NCI-H774 (cell line): ENCODE measurements at places on chromosomes 11 and 22.

DNA sequence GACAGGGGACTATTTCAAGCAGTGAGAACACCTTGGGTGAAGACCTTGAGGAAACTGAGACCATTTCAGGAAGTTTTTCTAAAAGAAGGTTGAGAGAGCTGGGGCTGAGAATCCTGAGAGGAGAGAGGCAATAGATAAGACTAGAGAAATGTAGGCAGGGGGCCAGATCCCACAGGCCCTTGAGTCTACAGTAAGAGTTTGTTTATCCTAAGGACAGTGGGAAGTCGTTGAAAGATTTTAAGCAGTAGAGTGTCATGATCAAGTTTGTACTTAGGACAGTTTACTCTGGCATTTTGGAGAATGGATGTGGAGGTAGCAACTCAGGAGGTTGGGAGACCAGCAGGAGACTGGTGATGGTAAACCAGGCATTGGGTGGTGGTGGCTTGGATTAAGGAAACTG, 17.1 kb downstream of the HSD17B12 start:
- DNase-seq = no peak

GRCh38 chr11:65429724-65430405, 7.3 kb downstream of the NEAT1 start:
- no peak for DNase-seq

GRCh38 chr22:20774882-20775281, 969 bp downstream of the SERPIND1 start:
- DNase-seq = no peak

DNA sequence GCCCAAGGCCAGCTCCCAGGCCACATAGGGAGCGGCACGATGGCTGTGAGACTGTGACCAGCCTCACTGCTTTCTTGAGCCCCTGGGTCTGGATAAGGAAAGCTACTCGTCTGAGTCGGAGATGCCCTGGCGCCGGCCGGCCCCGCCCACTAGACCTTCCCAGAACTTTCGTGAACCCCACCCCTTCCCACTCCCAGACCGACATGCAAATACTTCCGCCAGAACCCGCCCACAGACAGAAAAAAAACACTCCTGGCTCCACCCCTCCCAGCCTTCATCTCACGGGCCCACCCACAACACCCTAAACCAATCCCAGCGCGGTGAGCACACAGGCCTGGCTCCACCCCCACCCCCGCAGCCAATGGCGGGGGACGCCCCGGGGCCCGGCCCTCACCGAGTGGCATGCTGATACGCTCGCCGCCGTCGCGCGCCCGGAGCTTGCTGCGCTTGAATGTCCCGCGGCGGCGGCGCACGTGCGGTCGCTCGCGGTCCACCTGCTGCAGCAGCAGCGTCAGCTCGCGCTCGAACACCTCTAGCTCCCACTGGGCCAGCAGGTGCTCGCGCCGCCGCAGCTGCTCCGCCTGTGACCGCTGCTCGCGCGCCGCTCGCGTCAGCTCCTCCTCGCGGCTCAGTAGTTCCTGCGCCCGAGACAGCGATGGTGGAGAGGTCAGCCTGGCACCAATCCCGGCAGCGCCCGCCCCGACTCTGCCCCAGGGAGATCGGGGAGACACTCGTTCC, 7.0 kb downstream of the MAP3K11 start:
- DNase-seq = no peak

DNA sequence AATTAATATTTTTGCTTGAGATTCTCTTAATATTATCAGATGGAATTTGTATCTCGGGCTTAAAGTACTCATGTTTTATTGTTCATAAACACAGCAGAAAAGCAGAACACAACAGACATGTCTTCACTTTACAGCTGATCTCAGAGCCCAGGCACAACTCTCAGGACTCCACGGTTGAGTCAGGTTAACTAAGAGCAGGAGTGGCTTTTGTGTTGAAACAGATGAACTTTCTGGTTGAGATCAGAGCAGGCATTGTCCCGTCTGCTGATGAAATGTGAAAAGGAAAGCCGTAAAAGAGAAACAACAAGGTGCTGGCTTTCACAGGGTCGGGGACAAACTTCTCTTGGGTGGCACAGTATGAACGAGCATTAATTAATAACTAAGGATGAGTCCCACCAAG, 49.0 kb downstream of the JHY start:
- DNase-seq = no peak
